T-helper 22 cell (primary cell): ENCODE measurements at places on chromosomes 1 and 21.

DNA sequence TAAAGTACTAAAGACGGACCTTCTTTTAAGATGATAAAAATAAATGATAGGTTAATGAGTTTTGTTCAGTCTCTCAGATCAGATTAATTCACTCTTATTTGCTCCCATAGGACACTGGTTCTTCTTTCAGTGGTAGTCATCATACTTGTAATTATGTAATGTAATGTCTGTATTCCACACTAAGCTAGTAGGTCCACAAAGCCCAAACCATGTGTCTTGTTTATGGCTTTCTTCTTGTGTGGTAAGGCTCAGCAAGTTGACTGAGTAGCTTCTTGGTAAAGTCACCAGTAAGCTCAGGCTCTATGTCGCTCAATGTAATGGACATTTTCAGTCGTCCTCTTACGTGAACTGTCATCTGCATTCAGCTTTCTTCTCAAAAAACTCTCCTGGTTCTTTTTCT lies 2.5 kb downstream of the LYPLAL1 start:
- DNase-seq, result no peak

GRCh38 chr1:238777551-238777950 lies 608.8 kb upstream of the CHRM3 start:
- DNase-seq, result no peak

DNA sequence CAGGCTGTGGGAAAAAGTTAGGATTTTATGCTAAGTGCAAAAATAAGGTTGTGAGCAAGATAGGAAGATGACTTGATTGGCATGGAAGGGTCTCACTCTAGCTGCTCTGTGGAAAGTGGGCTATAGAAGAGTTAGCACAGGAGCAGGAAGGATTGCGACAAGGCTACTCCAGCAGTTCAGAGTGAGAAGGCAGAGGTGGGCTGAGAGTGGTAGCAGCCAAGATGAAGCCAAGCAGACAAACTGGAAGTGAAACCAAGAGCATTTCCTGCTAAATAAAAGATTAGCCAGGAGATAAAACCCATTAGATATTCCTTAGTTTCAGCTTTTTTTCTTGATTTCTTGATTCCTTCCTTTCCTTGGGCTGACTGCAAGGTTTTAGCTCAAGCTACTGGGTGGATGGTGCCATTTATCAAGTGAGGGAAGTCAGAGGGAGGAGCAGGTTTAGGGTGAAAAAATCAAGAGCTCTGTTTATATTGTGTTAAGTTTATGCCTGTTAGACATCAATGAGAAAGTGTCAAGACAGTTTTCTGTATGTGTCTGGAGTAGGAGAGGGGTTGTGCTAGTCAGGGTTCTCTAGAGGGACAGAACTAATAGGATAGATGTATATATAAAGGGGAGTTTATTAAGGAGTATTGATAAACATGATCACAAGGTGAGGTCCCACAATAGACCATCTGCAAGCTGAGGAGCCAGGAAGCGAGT lies 33.1 kb upstream of the ZNF644 start:
- DNase-seq, result no peak

GRCh38 chr1:198031086-198031485 lies 113.9 kb downstream of the LHX9 start:
- DNase-seq, result no peak

DNA sequence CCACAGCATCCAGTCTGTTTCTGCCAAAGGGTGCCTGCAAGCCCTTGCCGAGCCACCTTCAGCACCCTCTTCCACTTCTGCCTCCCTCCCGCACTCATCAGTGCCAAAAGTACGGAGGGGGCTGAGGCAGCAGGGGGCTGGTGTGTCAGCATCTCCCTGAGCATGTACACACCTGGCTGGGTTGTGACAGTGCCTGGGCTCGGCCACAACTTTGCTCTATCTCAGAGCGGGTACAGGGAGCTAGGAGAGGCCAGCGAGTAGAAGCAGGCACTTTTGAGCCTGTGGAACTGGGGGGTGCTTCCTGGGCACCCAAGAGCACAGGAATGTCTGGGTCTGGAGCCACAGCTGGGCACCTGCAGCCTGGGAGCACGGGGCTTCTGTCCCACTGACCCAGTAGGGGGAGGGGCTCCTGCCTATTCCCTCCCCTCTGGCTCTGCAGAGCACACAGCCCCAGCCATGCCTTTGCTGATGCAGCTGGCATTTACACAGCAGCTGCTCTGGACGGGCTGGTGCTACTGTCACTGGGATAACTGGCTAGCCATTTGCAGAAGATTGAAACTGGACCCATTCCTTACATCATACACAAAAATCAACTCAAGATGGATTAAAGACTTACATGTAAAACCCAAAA lies 319.8 kb upstream of the RRP15 start:
- DNase-seq, result no peak

- DNase-seq, result no peak
These were observed 4.3 kb downstream of the MGST3 start for GRCh38 chr1:165635329-165635728.

- no peak for DNase-seq
These were observed 67.3 kb downstream of the NOS1AP start for GRCh38 chr1:162136760-162137159.

DNA sequence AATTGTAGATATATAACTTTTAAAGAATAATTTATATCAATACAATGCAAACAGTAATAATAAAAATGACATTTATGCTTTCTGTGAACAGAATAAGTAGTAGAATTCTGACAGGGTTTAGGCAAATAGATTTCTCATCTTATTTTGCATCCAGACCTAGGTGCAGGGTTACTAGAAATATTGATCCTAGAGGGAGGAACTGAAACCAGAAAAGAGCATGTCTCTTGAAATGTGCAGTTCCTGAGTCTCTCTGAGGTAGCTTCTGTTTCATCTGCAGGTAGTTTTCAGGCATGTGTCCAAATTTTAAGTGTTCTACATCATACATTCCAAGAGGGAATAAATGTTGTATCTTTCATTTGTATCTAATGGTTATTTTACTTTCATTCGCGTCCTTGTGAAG lies 631.9 kb upstream of the ADGRL4 start:
- no peak for DNase-seq

DNA sequence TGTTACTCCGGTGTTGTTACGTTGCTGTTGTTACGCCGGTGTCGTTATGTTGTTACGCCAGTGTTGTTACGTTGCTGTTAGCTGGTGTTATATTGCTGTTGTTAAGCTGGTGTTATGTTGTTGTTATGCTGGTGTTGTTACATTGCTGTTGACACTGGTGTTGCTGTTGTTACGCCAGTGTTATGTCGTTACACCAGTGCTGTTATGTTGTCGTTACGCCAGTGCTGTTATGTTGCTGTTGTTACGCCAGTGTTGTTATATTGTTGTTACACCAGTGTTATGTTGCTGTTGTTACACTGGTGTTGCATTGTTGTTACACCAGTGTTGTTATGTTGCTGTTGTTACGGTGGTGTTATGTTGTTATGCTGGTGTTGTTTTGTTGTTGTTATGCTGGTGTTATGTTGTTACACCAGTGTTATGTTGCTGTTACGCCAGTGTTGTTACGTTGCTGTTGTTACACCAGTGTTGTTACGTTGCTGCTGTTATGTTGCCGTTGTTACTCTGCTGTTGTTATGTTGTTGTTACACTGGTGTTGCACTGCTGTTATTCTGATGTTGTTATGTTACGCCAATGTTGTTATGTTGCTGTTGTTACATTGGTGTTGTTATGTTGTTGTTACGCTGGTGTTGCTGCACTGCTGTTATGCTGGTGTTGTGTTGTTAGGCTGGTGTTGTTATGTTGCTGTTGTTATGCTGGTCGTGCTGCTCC lies 25.6 kb downstream of the H6PD start:
- DNase-seq, result no peak

- DNase-seq, result no peak
These were observed 130.4 kb downstream of the AK5 start for GRCh38 chr1:77412069-77412819.

DNA sequence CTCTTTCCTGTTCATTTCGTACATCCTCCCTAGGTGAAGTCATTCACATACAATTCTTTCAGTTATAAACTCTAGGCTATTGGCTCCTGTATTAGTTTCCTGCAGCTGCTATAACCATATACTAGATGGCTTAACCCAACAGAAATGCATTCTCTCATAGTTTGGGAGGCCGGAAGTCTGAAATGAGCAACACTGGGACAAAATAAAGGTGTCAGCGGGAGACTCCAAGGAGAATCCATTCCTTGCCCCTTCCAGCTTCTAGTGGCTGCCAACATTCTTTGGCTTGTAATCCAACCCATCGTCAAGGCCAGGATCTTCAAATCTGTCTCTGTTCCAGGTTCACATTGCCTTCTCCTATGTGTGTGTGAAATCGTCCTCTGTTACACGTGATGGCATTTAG lies 71.3 kb downstream of the TOR3A start:
- no peak for DNase-seq

DNA sequence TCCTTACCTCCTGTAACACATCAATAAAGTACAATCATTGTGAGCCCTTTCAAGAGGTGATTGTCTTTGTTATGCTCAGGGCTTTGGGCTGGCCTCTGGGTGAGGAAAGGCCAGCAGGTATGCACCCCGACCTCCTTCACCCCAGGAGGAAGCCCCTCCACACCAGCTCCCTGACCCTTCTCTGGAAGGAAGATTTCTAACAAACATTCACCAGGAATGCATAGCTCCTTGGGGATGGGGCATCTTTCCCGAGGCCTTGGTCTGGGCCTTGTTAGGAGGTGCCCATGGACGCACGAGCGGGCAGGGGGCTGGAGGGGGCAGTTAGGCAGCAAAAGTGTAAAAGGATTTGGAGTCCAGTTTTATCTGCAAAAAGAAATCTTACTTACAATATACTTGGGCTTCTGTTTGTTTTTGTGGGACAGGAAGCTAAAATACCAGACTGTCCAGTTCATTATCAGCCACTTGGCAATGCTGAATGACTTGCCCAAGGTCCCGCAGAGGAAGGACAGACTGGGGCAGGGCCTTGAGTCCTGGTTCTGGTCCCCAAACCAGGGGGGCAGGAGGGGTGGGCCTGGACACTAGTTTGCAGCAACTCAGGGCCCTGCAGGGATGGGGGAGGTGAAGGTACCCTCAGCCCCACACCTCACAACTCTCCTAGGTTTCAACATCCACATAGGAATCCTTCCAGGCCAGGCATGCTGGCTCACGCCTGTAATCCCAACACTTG lies 10.1 kb downstream of the ZC3H12A start:
- no peak for DNase-seq

GRCh38 chr1:108149796-108150467 lies 50.2 kb downstream of the SLC25A24 start:
- DNase-seq, result no peak
